ENCODE measurements at places on chromosomes 3 and 15.

GRCh38 chr15:83379579-83379959 lies 67.6 kb upstream of the SH3GL3 start:
- DNase-seq: no peak

- no peak for DNase-seq
Observed at GRCh38 chr3:170863816-170864215, 6.2 kb downstream of the RPL22L1 start.

- DNase-seq: peak; percentile 85
Observed at GRCh38 chr3:152243301-152243711, 25.4 kb upstream of the MBNL1 start.

GRCh38 chr15:67556976-67557570 lies 14.6 kb downstream of the MAP2K5 start:
- no peak for DNase-seq

GRCh38 chr3:161084277-161084676 lies 20.9 kb downstream of the B3GALNT1 start:
- DNase-seq: no peak

Measured in MM.1S (cell line).